Stomach (tissue), 19 donors: ENCODE measurements at places on chromosomes 3 and 15. TPM values are rescaled to one million over a fixed set of nuclear protein-coding genes. Genes with fewer than 3 reads are reported as not detected.

The UBA5 gene
- polyA plus RNA-seq, result 31.6 TPM

The RETNLB gene
- not detected for polyA plus RNA-seq

The DNAJB8 gene
- polyA plus RNA-seq, result not detected

The ARID3B gene
- 4.6 TPM for polyA plus RNA-seq

The IL5RA gene
- polyA plus RNA-seq, result 0.19 TPM

- H3K27ac ChIP-seq, result no peak overlapping the region
- peak; percentile 75 for DNase-seq
- H3K4me1 ChIP-seq, result peaks cover 24% of the 10 kb centered on the region
- no peak overlapping the region for H3K4me3 ChIP-seq
These were observed 319.1 kb upstream of the TBL1XR1 start for GRCh38 chr3:177516158-177517011.

- no peaks in the 10 kb centered on the region for H3K36me3 ChIP-seq
- H3K27me3 ChIP-seq, result no peaks in the 10 kb centered on the region
- peak; percentile 39 for DNase-seq
- no peaks in the 10 kb centered on the region for H3K4me1 ChIP-seq
- peak overlapping the region; percentile 65 for H3K4me3 ChIP-seq
These were observed 1.6 kb upstream of the MCTP2 start for GRCh38 chr15:94229591-94230369.

GRCh38 chr3:71064956-71065763, 518.4 kb downstream of the FOXP1 start:
- H3K27ac ChIP-seq, result peak overlapping the region; percentile 86
- H3K27me3 ChIP-seq, result no peaks in the 10 kb centered on the region
- DNase-seq, result peak; percentile 68
- H3K4me3 ChIP-seq, result peak overlapping the region; percentile 60

DNA sequence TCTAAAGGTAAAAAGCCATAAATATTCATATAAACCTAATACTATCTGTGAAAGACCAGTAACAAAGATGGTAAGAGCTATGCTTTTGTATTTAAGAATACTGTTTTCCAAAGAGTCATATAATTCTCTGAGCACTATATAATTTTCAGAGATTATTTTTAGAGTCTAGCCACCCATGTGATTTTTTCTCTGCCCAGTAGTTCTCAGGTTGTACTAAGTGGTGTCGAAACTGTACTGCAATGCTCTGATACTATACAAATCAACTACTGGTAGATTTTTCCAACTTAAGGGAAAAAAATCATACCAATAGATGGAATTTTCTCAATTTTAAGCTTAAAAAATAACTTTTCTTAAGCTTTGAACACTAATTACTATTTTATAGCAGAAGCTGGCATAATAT, 104.8 kb downstream of the MYO5A start:
- H3K4me3 ChIP-seq, result no peak overlapping the region
- DNase-seq, result no peak
- H3K4me1 ChIP-seq, result no peaks in the 10 kb centered on the region
- no peaks in the 10 kb centered on the region for H3K27me3 ChIP-seq
- H3K27ac ChIP-seq, result no peak overlapping the region
- peaks cover 10% of the 10 kb centered on the region for H3K36me3 ChIP-seq
